CD8-positive, alpha-beta T cell (primary cell): ENCODE measurements at places on chromosomes 3 and 15. TPM values are rescaled to one million over a fixed set of nuclear protein-coding genes. Genes with fewer than 3 reads are reported as not detected.

B3GNT5 gene
- 1.2 TPM for total RNA-seq

CNTN3 gene
- not detected for total RNA-seq

AHSG gene
- total RNA-seq, result not detected

CACNA2D2 gene
- 7.2 TPM for total RNA-seq

P3H2 gene
- not detected for total RNA-seq

FGF12 gene
- total RNA-seq, result not detected

KLF15 gene
- 0.16 TPM for total RNA-seq

AGBL1 gene
- not detected for total RNA-seq

MORC1 gene
- not detected for total RNA-seq

COL6A5 gene
- total RNA-seq, result not detected

DNA sequence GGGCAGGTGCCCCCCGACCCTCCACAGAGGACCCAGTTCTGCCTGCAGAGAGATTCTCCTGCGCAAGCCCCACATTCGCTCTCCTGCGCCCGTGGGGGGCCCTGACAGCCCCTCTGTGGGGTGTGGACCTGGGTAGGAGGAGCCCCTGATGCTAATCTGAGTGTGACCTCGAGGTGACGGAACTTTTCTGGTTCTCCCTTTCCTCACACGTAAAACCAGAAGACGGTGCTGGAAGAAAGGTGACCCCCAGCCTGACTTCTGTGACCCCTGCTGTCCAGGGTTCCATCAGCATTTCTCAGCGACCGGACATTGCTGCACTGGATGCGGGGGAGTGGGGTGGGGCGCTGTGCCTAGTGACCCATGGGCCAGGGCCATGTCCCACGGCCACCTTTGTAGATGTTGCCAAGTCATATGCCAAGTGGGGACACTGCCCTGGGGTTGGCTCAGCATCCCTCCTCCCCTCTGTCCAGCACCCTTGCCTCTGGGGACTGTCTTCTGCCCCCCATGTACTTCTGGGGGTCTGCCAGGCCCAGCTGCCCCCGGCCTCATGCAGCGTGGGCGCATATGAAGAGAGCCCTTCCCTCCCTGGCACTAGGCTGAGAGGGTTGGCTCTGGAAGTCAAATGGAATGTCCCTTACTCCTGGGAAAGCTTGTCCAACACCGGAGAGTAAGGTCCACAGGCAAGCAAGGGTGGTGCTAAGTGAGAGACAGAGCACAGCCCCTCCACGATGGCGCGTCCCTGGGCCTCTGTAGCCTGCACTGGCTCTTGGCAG is 129.1 kb upstream of the MEF2A start:
- peak; percentile 48 for DNase-seq

DNA sequence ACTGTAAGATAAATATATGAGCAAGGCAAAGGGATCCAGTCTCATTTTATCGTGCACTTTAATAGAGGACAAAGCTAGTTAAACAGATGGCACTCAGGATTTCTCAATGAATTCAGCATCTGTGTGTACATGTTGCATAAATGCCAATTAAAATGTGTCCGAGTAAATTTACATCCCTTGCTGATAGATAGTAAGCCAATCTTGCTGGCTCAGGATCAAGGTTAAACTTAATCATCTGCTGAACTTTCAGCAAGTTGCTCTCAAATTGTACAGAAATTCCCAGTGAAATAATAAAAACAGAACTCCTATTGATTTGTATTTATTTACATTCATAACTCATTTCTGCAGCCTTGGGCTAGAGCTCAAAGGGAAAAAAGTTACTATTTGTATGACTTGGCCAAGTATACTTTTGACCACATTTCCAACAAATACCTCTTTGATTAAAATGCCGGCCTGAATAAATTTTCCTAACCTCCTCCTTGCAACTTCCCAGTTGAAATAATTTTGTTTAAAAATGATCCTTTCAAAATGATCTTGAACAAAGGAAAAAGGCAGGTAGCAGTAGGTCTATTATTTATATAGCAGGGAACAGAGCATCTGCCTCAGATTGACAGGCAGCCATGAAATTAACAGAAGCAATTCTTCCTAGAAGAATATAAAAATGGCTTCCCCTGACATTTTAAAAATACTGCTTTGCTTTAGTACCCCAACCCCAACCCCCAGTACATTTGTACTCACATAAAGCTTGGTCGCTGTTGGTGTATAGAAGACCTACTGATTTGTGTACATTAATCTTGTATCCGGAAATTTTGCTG is 1001.9 kb downstream of the ROBO1 start:
- no peak for DNase-seq

DNA sequence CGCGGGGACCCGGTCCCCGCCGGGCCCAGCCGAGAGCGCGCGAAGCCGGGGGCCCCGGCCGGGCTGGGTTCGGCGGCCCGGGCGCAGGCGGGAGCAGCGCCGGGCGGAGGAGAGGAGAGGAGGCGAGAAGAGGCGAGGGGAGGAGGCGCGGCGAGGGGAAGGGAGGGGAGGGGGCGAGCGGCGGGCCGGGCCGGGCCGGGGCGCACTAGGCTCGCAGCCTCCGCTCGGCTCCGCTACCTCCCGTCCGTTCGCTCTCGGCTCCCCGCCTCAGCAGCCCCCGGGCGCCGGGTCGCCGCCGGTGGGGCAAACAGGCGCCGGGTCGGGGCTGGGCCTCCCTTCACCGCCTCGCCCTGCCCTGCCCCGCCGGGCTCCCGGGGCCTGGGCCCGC is 351 bp downstream of the INSYN1 start:
- no peak for DNase-seq

DNA sequence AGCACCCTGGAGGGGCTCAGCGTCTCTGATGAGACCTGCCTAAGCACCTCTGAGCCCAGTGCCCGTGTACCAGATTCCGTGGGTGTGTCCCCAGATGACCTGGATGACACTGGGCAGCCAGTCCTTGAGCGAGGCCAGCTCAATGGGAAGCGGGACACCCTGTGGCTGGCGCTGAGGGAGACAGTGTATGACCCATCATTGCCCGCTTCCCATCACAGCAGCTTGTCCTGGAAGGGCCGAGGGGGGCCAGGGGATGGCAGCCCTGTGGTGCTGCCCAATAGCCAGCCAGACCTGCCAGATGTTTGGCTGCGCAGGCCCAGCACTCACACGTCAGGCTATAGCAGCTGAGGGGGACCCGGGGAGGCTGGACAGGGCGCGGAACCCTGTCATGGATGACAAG is 12.0 kb downstream of the DISP2 start:
- DNase-seq, result no peak

GRCh38 chr15:57890351-57890750 is 175.2 kb downstream of the ALDH1A2 start:
- DNase-seq, result no peak

GRCh38 chr3:170296703-170297102 is 60.8 kb upstream of the SKIL start:
- no peak for DNase-seq

GRCh38 chr3:58484045-58484721 is 7.7 kb upstream of the KCTD6 start:
- DNase-seq, result no peak

DNA sequence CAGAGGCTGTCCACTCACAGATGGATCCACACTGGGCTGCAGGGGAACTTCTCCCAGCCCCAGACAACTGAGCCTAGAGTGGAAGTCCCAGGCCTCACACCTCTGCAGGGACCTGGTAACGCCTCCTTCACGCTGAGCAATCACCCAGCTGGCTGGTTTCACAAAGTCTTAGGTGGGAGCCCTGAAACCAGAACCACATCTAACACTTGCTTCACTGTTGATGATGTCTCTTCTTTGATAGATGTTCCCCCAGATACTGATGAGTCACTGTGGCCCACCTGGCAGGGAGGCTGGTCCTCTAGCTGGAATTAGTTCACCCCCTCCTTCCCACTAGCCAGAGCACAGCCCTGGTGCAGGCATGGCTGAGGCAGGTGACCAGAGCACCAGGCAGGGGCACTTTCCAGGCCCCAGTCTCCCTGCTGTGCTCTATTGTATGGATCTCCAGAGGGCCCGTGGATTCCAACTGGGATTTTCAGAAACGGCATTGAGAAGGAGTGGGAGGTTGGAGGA is 33.5 kb downstream of the MYL3 start:
- peak; percentile 65 for DNase-seq

GRCh38 chr3:185558395-185558794 is 6.0 kb upstream of the LIPH start:
- DNase-seq, result no peak

DNA sequence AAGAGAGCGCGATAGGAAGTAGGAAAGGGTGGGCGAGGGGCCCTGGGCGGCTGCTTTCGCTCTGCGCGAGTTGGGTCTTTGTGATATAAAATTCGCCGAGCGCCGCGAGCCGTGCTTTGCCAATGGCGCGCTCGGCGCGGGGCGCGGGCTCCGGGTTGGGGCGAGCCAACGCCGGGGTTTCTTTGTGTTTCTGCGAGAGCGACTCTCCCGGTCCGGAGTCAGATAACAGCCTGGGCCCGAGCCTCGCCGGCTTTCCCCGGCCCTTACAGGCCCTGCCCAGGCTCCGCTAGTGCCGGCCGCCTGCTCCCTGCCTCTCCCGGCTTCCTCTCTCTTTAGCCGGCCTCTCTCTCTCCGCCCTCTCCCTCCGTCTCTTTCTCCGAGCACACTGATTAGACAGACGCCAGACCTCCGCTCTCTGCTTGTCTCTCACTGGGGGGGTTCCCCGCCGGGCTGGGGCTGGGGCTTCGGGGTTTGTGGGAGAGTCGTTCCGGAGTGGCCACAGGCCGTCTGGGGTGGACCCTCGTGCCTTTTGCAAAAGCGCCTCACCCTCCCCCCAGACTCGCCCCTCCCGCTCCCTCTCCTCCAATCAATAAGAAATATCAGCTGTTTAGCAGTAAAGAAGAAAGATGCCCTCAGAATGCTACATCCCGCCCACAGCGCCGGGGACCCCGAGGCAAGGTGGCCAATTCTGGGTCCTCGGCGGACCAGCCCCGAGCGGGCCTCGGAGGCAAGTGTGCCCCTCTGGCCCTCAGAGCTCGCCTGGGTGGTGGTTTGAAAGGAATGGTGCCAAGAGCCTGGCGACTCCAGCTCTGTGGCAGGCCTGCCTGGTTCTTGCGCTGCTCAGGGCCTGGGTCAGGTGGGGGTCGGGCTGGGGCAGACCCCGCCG is 2.9 kb downstream of the NR2F2 start:
- DNase-seq, result no peak

GRCh38 chr3:88149101-88149508 is 654 bp upstream of the C3orf38 start:
- DNase-seq, result no peak

GRCh38 chr3:194257151-194257621 is 93.9 kb downstream of the CPN2 start:
- no peak for DNase-seq

- DNase-seq, result no peak
These were observed 80.8 kb downstream of the KCNH8 start for GRCh38 chr3:19229086-19229485.

GRCh38 chr3:124657138-124657537 is 73.1 kb upstream of the UMPS start:
- no peak for DNase-seq

DNA sequence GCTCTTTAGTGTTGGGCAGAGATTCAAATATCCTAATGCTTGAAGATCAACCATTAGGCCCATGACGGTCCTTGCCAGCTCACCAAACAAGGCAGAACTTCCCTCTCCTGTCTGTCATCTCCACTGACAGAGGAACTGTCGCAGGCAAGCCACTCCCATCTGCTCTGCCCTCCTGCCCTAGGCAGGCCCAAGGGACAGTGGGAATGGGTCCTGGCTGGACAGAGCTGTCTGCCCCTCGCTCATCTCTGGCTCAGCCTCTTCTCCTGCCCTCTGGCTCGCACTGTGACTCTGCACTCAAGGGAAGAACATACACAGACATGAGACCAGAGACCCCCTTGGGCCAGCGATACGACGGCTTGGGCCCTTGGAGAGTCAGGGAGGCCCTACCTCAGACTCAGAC is 7.6 kb upstream of the MUSTN1 start:
- DNase-seq, result no peak

DNA sequence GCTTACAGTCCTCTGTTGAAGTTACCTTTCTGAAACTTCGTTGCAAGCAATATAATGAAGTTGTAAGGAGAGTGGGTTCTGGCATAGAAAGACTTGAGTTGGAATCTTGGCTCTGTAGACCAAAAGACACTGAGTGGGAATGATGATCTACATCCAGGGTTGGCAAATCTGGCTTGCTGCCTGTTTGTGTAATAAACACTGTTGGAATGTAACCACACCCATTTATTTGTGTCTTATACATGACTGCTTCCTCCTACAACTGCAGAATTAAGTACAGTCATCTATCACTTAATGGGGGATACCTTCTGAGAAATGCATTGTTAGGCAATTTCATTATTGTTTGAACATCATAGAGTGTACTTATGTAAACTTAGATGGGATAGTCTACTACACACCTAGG is 178.4 kb upstream of the SUCLG2 start:
- DNase-seq, result no peak

- DNase-seq, result peak; percentile 4
These were observed 749 bp downstream of the SRGAP3 start for GRCh38 chr3:9248522-9249271.
